ENCODE measurements at places on chromosomes 6 and 20.

DNA sequence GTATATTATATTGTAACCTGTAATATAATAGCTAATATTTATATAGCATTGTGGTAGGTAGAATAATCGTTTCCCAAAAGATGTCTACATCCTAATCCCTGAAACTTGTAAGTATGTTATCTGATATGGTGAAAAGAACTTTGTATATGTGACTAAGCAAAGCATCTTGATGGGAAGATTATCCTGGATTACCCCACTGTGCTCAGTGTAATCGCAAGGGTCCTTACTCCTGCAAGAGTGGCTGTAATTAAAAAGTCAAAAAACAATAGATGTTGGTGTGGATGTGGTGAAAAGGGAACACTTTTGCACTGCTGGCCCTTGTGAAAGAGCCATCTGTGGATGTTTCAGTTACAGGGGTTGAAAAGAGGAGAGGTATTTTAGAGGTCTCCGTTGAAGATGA is 95.2 kb downstream of the EDN1 start:
- no peak for DNase-seq

GRCh38 chr6:100186552-100186951 is 192.5 kb upstream of the MCHR2 start:
- peak; percentile 48 for DNase-seq

DNA sequence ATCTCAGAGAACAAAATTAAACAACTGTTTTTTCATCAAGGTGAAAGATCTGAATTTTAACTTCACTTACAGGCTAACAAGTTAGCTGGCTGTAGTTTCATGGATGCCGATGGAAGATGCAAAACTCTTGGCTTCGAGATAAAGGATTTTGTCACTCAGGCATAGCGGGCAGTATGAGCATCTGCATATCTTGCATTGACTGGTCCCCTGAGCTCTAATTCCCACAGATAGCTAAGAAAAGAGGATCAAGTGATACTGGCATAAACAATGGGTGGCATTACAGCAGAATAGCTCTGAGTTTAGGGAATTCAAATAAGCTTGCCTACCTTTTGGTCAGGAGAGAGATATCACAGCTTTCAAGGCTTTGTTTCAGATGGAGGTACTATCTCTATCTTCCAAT is 1.8 kb upstream of the CLVS2 start:
- DNase-seq, result no peak

- no peak for DNase-seq
These were observed 71.9 kb downstream of the PTPN1 start for GRCh38 chr20:50582092-50582491.

DNA sequence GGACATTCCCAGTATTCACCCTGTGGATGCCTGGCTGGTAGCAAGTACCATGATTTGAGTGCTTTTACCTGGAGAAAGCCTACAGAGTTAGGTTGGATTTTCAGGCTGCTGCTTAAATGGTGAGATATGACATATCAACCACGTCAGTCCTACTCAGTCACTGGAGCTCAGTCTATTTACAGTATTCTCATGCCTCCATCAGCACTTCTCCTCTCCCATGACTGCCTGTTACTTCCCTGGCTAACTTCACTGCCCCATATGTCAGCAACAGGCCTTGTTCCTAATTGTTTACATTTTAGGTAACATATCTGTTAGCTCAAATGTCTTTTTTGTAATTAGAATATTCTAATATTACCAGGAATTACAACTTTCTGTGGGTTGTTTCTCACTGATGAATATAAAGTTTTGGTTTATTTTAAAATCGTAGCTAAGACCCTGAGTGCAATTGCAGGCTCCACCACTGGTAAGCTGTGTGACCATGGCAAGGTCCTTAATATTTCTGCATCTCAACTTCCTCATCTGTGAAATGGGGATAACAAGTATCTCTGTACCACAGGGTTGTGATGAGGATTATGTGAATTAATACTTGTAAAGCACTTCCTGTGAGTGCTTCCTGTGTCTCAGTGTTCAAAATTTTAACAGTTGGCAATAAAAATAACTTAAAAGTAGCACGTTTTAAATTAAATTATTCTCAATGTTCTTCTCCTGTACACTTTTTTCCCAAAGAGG is 54.3 kb downstream of the RNF144B start:
- no peak for DNase-seq

GRCh38 chr6:161436106-161436876 is 162.4 kb upstream of the AGPAT4 start:
- no peak for DNase-seq

GRCh38 chr6:131900231-131900630 is 50.9 kb downstream of the CCN2 start:
- DNase-seq, result no peak

DNA sequence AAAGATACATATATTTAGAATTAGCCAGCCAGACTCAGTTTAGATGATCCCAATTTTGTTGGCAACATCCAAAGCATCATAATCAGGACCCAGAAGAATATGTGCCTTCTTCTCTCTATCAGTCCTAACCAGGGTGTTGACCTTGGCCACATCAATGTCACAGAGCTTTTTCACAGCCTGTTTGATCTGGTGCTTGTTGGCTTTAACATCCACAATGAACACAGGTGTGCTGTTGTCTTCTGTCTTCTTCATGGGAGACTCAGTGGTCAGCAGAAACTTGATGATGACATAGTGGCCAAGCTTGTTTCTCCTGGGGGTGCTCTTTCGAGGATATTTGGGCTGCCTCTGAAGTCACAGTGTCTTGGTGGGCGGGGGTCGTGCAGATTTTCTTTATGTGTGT is 84.9 kb downstream of the MKKS start:
- no peak for DNase-seq

DNA sequence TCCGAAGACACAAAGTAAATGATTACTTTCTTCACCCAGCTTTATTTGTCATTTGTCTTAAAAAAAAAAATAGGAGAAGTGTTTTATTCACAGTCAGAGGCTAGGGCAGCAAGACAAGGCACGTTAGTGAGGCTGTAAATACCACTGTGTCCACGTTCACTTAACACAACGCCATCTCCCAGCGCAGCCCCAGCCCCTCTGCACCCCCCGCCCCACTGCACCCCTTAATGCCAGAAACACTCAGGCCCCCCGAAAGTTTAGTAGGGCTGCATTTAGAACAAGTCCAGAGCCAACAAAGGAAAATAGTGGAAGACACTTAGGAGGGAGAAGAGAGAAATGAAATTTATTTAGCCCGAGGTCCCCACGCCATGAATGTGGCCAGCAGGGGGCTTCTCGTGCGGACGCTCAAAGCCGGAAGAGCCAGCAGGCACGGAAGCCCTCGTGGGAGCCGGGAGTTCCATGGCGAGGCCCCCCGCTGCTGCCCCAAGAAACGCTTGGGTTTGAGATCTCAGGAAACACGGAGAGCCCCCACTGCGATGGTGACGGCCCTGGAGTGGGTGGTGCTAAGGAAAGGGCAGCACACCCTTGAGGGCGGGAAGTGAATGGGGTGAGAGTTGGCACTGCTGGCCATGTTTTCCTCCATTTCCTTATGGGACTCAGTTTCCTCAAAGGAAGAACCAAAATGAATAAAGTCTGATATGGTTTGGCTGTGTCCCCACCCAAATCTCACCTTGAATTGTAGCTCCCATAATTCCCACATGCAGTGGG is 50.2 kb downstream of the IYD start:
- DNase-seq, result peak; percentile 36

GRCh38 chr6:108423982-108424705 is 129.3 kb downstream of the AFG1L start:
- DNase-seq, result no peak

DNA sequence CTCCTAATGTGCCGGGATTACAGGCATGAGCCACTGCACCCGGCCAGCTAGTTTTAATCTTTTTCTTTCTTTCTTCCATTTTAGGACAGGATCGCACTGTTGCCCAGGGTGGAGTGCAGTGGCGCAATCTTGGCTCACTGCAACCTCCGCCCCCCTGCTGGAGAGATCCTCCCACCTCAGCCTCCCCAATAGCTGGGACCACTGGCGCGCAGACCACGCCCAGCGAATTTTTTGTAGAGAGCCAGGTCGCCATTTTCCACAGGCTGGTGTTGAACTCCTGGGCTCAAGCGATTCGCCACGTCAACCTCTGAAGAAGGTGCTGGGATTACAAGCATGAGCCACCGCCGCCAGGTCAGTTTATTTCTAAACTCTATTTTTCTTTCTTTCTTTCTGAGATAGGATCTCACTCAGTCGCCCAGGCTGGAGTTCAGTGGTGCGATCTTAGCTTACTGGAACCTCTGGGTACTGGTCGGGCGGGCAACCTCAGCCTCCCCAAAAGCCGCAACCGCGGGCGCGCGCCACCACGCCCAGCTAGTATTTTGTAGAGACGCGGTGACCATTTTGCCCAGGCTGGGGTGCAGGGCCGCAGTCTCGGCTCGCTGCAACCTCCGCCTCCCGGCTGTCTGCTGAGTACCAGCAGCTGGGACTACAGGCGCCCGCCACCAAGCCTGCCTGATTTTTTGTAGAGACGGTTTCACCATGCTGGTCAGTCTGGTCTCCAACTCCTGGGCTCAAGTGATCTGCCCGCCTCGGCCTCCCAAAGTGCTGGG is 20.0 kb upstream of the LIN28B start:
- no peak for DNase-seq

Measured in IMR-90 (cell line).